IMR-90 (cell line): ENCODE measurements at places on chromosomes 1 and 21.

GRCh38 chr1:1426496-1427105, 5.5 kb upstream of the ANKRD65 start:
- DNase-seq: no peak

- DNase-seq: no peak
Measured at GRCh38 chr1:47791879-47792608, 205.1 kb downstream of the TRABD2B start.

DNA sequence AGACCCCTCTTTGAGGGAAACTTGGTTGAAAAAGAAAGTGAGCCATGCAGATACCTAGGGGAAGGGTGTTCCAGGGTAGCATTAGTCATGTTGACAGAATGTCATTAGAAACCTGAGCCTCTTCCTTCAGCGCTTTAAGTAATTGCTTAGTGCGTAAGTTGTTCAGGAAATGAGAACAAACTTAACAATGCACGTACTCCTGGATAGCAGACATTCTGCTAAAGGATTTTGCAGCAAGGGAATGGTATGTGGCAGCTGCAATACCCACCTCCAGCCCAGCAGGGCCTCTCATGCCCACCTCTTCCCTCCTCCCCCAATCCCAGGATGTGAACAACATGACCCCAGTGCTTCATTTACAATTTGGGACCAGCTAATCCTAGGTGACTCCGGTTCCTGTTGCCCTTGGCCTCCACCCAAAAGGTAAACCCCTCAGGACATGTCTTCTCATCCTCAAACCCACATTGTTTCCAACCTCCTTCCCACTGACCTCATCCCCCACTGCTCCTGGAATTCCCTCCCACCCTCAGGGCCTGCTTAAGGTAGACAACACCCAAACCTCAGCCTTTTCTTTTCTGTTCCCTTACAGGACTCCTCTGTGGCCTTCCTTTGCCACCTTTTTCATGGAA, 98.0 kb upstream of the BCAR3 start:
- peak; percentile 92 for DNase-seq

- no peak for DNase-seq
Measured at GRCh38 chr1:167229719-167230385, 9.2 kb downstream of the POU2F1 start.

- DNase-seq: no peak
Measured at GRCh38 chr1:30242722-30243457, 480.5 kb downstream of the MATN1 start.

DNA sequence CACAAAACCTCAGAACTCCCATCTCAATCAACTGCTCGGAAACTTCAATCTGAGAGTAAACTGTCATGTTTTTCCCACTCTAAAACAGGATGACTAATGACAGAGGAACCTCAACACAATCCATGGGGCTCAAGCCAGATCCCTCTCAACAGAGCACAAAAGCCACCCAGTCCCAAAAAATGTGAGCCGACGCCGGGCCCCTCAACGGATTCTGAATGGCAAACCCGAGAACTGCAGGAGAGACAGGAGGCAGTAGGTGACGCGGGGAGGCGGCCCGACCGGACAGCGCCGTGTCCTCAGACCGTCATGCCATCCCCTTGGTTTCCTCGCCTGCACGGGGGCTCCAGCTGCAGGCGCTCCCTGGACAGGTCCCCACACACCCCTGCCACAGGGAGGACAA, 53.4 kb downstream of the SSBP3 start:
- no peak for DNase-seq

- no peak for DNase-seq
Measured at GRCh38 chr1:205496661-205497060, 7.8 kb upstream of the CDK18 start.

DNA sequence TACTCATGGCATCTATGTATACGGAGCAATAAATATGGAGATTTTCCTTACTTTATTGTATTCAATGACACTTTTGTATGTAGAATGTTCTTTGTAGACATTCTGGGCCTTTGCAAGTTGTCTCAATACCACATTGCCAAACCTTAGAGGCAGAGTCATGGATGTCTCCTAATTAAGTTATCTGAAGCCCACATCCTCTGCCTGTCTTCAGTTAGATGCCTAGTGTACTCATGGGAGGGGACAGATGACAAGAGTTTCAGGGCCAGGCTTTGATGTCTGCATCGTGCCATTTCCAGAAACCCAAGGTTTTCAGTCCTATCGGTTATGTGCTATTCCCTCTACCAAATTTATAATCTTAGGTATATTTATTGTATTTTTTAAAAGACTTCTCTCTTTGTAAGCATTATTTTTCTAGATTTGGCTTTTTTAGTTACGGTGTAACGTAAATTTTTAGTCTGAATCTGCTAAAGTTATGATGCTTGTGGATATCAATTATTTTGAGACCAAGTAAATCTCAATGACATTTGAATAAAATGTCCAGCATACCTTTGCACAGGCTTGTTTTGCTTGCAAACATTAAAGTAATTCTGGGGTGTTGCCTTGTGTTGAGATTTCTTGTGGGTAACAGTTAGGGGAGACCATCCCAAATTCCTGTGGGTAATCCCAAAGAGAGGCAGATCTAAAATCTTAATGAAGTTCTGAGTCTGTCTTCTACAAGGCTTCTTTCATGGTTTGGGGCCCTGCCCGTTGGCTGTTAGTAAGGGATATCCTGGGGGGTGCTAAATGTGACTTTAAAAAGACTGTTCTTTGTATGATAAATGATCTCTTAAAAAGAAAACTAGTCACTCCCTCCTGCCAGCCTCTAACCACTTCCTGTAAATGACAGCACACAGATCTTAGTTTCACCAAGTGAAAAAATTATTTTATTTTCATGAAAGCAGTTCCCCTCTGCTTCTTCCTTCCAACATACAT, 8.0 kb upstream of the MACF1 start:
- DNase-seq: peak; percentile 50

- DNase-seq: peak; percentile 24
Measured at GRCh38 chr21:41659791-41660560, 106.9 kb downstream of the RIPK4 start.

DNA sequence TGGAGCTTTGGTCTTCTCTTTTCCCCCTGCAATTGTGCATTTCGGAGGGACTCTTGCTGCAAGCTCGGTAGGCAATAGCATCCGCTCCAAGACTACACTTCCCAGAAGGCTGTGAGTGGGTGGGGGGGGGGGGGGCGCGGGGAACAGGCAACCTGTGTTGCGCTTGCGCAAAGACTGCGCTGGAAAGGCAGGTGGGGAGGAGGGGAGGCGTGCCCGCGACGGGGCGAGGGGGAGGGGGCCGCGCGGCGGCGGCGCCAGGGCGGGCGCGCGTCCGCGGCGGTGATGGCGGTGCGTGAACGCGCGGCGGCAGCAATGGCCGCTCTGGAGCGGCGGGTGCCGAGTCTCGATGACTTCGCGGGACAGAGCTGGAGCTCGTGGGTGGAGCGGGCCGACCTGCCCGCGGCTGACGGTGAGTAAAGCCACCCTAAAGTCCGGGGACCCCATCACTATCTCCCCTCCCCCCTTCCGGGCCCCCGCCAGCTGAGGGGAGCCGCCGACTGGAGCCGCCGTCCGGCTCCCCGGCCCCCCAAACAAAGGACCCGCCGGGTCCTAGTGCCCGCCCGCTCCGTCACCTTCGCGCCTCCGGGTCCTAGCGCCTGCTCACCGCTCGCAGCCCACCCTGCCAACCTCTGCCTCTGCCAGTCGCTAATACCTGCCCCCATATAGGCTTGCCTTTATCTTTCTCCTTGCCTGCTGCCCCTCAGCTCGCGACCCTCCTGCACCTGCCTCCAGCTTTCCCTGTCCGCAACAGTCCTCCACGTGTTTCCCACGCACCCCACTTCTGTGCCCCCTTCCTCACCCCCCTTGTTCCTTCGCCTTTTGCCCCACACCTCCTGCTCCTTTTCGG, at the start of gene ATXN7L2:
Gene ATXN7L2, plus strand, starts transcription at position 234 of the 847 bp plus-strand sequence. Its CDS starts 49 bp downstream, at position 283.
- peak; percentile 89 for DNase-seq

- DNase-seq: no peak
Measured at GRCh38 chr1:206517784-206518183, 10.5 kb downstream of the RASSF5 start.

GRCh38 chr1:231933711-231934626, 307.4 kb downstream of the DISC1 start:
- no peak for DNase-seq

GRCh38 chr1:147496571-147497210, 44.6 kb upstream of the BCL9 start:
- DNase-seq: peak; percentile 37

DNA sequence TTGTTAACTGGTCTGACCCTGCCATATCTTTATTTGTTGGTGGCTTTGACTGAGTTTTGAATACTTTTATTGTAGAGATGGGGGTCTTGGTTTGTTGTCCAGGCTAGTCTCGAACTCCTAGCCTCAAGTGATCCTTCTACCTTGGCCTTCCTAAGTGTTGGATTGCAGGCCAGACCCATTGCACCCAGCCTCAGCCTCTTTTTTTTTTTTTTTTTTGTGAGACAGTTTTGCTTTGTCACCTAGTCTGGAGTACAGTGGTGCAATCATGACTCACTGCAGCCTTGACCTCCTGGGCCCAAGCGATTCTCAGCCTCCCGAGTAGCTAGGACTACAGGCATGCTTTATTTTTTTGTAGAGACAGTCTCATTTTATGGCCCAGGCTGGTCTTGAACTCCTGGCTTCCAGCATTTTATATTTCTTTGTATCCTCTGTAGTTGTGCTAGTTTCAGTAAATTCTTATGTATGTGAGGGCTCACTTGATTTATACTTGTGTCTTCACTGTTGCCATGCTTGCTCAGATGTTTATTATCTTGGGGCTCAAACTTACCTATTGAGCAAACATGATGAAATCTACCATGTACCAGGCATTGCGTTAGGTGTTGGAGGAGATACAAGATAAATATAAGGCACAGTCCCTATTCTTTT, 24.1 kb downstream of the THRAP3 start:
- peak; percentile 93 for DNase-seq

GRCh38 chr1:62198781-62199125, 4.1 kb downstream of the L1TD1 start:
- DNase-seq: no peak

GRCh38 chr21:42062236-42063022, 8.7 kb upstream of the UMODL1 start:
- DNase-seq: no peak

DNA sequence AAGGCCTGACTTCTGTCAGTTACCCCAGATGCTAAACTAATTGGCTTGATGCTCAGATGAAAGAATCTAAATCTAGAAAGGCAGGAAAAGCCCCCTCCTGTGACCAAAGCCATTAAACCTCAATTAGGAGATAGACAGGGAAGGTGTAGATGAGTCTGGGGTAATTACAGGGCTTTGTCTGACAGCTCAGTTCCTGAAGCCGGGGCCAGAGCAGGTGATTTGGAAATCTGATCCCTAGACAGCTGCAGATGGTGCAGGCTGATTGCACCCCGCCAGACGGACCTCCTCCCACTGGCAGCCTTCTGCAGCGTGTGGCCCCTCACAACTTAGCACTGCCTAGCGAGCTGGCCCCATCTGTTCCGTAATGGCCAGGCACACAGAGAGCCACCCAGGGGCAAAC, 395.1 kb downstream of the HLX start:
- DNase-seq: no peak

DNA sequence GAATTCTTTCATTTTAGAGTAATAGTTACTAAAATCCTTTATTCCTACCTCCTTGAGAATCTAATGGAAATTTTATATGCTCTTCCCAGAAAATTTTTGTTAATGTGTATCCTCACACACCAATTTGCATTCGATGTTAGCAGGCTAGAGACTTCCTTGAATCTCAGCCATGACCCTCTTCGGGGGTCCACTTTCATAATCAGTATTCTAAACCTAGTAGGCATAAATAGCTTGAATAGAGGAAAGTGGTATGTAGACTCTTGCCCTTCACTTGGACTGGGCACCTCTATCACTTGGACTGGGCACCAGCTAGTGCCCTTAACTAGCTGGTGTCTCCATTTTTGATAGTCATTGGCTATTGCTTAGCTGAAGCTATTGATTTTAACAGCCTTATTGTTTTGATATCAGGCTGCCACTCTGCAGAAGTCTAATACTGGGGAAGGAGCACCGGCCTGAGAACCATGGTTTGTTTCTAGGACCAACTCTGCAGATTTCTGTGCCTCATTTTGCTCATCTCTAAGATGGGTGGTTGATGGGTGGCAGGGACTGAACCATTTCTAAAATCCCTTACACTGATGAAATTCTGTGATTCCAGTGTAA, 42.8 kb downstream of the MRPL39 start:
- no peak for DNase-seq

GRCh38 chr1:54950369-54951163, 29.9 kb upstream of the TMEM61 start:
- DNase-seq: peak; percentile 84

DNA sequence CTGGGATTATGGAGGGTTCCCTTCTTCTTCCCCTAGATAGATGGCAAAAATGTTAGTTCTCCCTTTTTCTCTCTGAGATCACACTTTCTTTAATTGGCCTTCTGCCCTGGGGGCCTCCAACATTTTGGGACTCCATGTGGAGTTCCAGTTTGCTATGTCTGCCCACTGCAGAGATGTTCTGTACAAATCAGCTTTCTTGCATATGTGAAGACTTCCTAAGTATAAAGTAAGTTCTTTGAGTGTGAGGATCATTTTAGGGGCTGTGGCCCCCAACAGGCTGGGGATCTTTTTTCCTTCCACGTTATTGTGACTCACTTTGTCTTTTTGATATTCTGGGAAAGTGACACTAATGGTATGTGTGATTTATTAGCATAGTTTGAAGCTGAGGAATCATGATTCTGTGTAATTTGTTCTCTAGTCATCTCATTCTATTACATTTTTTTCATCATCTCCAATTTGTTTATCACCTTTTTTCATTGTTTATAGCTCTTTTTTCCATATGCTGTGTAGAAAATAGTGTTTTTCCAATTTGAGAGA, 48.2 kb downstream of the HHAT start:
- DNase-seq: peak; percentile 61

DNA sequence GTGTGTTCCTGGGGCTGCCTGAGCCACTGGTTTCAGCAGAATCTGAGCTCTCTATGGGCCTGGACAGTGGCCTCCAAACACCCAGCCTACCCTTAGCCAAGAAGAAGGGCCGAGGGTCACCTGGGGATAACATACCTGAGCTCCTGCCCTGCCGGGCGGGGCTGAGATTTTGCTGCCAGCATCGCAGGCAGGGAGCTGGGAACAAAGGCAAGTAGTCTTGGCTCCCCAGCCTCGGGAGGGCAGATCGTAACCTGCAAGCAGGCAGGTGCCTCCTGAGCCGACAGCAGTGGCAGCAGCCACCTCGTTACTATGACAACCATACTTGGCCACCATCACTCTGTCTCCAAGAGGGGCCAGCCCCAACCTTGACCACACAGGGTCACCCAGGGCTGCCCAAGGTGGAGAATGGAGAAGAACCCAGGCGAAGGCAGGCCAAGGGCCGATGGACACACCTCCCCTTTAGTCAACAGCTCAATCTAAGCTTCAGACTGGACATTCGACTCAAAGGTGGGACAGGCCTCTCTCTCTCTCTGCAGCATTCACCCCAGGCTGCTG, 54.6 kb downstream of the TOMM20 start:
- DNase-seq: no peak
